ENCODE measurements at places on chromosomes 2 and 18.

DNA sequence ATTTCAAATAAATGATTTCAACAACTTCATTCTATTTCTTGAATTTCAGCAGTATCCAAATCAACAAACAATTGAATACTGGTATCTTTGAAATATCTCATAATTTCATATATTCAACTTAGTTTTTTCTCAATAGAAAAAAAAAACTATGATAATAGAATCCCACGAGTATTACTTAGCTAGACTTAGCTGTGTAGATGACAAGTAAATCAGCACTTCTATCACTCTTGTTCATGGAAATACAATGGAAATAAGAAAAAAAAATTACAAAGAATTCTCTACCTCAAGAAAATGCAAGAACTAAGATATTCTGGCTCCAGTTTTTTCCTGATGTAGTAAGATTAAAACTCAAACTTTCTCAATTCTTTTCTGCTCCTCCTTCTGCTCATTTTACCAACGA is 256.2 kb upstream of the KYNU start:
- DNase-seq: no peak

GRCh38 chr2:46743021-46743420 is 172.6 kb downstream of the MCFD2 start:
- DNase-seq: no peak

DNA sequence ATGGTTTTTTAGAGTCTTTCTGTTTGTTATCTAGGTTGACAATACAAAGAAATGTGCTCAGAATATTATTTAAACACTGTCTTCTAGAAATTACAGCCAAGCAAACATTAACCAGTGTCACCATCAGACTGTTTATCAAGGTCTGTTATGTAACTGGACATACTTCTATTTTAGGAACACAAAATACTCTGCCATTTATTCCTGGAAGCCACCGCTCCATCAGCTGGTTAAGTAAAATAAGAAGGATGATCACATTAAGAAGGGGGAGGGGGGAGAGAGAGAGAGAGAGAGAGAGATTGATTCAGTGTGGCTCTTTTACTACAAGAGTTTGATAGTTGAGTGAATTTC is 47.9 kb downstream of the MBP start:
- DNase-seq: no peak

- no peak for DNase-seq
Observed at GRCh38 chr2:187117483-187117882, 268.5 kb upstream of the ZSWIM2 start.

DNA sequence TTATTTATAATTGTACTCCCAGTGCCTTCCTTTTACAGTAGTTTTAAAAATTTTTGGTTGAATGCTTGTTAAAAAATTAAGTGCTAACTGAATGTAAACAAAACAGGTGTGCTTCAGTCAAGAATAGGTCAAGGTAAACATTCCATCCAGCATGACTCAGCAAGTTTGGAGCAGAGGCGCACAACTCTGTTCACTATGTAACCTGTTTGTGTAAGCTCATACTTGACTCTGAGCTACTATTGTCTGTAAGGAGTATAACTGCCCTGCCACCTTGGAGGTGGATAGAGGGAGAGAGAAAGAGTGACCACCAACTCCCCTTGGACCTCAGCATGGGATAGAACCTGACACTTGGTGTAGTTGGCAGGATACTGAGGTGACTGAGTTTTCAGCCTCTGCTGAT is 207.4 kb upstream of the SYT4 start:
- no peak for DNase-seq

DNA sequence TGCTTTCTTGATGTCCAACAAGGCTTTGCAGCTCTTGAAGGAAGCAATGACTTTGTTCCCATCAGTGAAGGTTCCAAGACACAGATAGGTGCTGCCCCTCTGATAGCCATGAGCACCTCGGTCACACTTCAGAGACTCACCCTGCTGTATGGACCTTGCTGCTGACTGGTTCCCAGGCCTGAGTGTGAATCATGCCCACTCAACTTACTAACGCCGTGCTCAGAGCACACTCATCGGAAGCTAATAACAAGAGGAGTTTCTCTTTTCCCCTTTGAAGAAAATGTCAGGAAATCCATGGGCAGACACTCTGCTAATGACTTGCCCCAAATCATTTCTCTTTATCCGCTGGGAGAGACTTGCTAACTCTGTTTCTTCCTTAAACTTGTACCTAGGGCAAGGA is 83.8 kb upstream of the ARL4C start:
- DNase-seq: no peak

DNA sequence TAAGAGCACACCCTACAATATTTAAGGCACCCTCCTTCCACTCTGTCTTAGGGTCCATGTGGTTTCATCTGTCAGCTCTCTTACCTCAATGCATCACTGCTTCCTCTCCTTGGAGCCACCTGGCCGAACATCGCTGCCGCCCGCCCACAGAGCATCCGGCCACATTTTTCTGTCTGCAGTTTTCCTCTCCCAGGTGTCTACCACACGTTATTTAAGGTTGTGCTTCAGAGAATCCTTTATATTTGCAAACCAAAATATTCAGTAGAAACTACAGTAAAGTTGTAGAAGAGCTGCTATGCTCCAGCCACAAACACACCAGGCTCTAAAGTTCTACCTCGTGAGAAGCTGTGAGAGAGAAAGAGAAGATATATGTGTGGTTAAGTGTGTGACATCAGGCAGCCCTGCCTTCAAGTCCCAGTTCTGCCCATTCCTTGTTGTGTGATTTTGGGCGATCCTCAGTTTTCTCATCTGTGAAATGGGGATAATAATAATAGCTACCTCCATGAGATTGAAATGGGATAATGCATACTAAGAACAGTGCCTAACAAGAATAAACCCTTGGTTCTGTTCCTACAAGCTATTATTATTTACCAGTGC is 4.9 kb upstream of the STK17B start:
- DNase-seq: peak; percentile 19

DNA sequence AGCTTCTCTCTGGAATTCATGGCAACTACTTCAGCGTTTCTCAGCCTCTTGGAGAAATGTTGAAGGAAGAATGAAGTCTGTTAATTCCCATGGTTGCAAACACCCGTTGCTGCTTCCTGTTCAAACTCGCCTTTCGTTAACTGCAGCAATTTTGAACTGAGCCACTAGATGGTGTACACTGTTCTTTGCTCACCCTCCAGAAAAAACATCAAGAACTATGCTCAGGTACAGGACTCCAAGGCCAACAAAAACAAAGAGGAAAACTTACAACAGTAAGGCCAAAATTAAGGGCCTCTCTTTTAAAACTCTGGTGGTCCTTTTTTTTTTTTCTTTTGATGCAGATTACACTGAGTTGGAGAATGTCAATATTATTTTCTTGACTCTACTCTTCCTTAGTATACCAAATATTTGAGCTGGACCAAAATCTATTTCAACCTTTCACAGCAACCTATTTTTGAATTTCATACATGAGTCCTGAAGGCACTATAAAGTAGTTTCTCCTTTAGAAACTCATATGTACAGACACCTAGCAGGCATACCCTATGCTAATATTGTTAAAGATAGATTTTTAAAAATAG is 58.2 kb downstream of the KLHL14 start:
- no peak for DNase-seq

- DNase-seq: no peak
Observed at GRCh38 chr2:218831378-218831990, at the start of gene PRKAG3. Gene PRKAG3 (minus strand): TSS chr2:218831803.

DNA sequence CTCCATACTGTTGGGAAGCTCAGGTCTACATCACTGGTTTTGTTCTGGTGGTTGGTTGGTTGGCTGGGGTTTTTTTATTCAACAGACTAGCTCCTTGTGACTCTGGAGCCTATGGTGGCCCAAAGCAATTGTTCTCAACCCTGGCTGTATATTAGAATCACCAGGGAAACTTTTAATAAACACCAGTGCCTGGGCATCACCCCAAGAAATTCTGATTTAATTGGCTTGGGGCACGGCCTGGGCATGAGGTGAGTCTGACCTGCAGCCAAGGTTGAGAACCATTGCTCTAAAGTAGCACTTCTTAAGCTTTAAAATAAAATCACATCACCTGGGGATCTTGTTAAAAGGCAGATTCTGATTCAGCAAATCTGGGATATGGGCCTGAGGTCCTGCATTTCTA is 184.1 kb downstream of the C1D start:
- no peak for DNase-seq

DNA sequence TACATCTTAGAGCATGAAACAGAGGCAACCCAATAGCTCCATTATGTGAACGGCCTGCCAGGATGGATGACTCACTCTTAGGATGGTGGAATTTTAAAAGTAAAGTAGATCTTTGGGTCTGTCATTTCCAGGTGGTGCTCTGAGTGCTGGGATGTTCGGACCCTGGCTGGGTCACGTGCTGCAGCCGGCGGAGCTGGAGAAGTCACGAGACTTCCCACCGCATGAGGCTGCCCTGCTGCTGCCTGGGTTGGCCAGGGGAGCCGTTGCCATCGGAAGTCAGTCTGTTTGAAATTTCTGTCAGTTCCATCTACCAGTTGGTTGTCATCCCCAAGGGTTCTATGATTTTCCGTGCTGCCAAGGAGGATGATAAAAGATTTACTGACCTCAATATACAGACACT is 93.3 kb upstream of the ALKAL2 start:
- DNase-seq: no peak

DNA sequence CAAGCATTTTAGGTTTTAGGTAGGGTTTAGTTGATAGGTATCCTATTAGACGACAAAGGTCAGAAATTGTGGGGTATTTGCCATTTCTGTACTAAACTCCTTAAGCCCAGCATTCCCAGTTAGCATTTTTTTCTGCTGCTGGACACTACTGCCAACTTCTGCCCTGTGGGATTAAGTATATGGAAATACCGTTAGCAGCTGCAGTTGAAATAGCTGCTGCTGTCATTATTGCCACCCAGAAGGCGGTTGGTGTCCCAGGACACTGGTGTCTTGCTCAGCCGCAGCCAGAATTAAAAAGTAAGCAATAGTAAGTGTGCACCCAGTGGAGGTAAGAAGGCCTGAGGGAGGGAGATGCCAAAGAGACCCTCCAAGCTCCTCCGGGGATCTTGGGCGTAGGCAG is 1.9 kb upstream of the UXS1 start:
- no peak for DNase-seq

- DNase-seq: no peak
Observed at GRCh38 chr2:189175869-189176433, 3.6 kb downstream of the COL5A2 start.

DNA sequence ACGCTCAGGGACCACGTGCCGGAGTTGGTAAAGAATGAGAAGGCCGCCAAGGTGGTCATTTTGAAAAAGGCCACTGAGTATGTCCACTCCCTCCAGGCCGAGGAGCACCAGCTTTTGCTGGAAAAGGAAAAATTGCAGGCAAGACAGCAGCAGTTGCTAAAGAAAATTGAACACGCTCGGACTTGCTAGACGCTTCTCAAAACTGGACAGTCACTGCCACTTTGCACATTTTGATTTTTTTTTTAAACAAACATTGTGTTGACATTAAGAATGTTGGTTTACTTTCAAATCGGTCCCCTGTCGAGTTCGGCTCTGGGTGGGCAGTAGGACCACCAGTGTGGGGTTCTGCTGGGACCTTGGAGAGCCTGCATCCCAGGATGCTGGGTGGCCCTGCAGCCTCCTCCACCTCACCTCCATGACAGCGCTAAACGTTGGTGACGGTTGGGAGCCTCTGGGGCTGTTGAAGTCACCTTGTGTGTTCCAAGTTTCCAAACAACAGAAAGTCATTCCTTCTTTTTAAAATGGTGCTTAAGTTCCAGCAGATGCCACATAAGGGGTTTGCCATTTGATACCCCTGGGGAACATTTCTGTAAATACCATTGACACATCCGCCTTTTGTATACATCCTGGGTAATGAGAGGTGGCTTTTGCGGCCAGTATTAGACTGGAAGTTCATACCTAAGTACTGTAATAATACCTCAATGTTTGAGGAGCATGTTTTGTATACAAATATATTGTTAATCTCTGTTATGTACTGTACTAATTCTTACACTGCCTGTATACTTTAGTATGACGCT is 5.8 kb downstream of the MYCN start:
- no peak for DNase-seq

- DNase-seq: no peak
Observed at GRCh38 chr2:146716591-146716990, 1128.2 kb upstream of the ACVR2A start.

- no peak for DNase-seq
Observed at GRCh38 chr2:68426446-68426845, 40.6 kb downstream of the FBXO48 start.

DNA sequence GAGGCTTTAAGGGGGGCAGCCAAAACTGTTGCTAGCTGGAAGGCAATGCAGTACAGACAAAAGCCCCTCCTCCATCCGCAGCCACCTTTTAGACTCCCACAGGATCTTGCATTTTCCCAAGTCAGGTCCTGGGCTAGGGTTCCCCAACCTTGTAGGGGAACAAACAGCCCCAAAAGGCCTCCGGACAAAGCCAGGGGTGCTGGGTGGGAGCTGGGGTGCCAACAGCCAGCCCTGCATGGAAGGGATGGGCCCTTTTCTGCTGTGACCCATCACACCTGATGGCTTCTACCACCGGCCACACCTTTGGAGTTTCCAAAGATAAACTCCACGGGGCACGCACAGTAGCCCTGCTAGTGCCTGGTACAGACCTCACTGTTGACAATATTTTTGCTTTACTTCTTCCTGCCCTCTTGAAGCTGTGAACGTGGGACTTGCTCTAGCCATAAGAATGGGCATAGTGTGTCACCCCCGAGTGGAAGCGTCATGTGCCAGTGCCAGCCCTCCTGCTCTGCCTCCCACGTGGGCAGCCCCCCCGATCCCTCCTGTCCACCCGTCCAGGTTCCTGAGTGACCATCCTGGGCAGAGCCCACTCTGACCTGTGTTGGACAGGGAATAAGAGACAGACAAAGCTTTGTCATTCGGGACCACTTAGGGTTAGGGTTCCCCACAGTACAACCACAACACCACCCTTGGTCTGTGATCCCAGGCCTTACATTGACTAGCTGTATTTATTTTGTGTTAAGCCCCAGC is 18.8 kb downstream of the TUBB6 start:
- DNase-seq: no peak

- DNase-seq: peak; percentile 28
Observed at GRCh38 chr2:219171231-219171651, 1.4 kb upstream of the SLC23A3 start.

- DNase-seq: no peak
Observed at GRCh38 chr2:179744401-179744800, 117.0 kb downstream of the ZNF385B start.

- no peak for DNase-seq
Observed at GRCh38 chr2:8631465-8632005, 50.3 kb upstream of the ID2 start.

DNA sequence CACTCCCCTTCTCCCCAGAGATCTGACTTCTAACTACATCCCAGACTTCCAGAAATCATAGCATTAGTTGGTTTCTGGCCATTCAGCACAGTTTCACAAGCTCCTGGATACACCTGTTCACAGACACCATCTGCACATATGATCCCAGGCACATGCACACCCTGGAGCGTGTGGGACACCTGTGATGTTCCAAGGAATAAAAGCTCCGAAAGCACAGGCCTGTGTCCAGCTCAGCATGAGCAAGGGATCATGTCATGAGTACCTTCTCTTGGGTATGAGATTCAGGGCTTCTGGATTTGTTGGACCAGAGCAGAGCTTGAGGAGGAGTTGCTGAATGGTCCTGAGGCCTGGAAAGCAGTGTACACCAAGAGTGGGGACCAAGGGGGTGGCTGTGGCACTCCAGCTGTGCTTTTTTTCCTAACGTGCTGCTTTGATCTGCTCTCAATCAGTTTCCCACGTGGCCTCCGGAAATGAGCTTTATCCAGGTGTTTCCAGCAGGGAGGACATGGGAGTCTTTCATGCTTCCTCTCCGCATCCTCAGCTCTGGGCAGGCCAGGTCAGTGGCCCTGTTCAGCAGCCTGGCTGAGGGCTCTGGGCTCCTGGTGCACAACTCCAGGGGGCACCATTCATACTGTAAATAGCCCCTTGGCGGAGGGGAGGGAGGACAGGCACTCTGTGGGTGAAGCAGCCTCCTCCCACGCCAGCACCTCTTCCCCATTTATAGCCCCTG is 1.8 kb downstream of the DYSF start:
- no peak for DNase-seq

GRCh38 chr2:129008055-129008880 is 689.6 kb upstream of the HS6ST1 start:
- no peak for DNase-seq

All from bone marrow (tissue), 2 donors.